A549 treated with Hydrocortisone at 1 μM for 4 hours (cell line): ENCODE measurements at places on chromosomes 7 and 10. TPM values are rescaled to one million over a fixed set of nuclear protein-coding genes. Genes with fewer than 3 reads are reported as not detected.

Gene SPOCK2
- total RNA-seq: 0.29 to 0.53 TPM (median 0.37 TPM) in 5 replicates

Gene VSIR
- 30.8 to 38.0 TPM (median 36.7 TPM) in 5 replicates for total RNA-seq

Gene ARF5
- total RNA-seq: 149 to 181 TPM (median 164 TPM) in 5 replicates

Gene CHN2
- total RNA-seq: 0.07 to 0.56 TPM (median 0.14 TPM) in 5 replicates

Gene NODAL
- total RNA-seq: not detected in 5 replicates

Gene TEX36
- not detected in 5 replicates for total RNA-seq

Gene TAS2R4
- total RNA-seq: 0.06 to 0.18 TPM (median 0.10 TPM) in 5 replicates

Gene TRIM50
- not detected in 5 replicates for total RNA-seq

Gene NAT16
- total RNA-seq: 0.08 to 0.17 TPM (median 0.15 TPM) in 5 replicates

Gene ACTA2
- 17.1 to 19.5 TPM (median 19.1 TPM) in 5 replicates for total RNA-seq

Gene CFAP69
- total RNA-seq: 1.4 to 2.0 TPM (median 1.7 TPM) in 5 replicates

Gene ZNF503
- 6.7 to 9.0 TPM (median 8.5 TPM) in 5 replicates for total RNA-seq
